ENCODE measurements at places on chromosomes 6 and 20.
A peak's percentile ranks its signal among the peaks of the same experiment; 100 is the strongest.

DNA sequence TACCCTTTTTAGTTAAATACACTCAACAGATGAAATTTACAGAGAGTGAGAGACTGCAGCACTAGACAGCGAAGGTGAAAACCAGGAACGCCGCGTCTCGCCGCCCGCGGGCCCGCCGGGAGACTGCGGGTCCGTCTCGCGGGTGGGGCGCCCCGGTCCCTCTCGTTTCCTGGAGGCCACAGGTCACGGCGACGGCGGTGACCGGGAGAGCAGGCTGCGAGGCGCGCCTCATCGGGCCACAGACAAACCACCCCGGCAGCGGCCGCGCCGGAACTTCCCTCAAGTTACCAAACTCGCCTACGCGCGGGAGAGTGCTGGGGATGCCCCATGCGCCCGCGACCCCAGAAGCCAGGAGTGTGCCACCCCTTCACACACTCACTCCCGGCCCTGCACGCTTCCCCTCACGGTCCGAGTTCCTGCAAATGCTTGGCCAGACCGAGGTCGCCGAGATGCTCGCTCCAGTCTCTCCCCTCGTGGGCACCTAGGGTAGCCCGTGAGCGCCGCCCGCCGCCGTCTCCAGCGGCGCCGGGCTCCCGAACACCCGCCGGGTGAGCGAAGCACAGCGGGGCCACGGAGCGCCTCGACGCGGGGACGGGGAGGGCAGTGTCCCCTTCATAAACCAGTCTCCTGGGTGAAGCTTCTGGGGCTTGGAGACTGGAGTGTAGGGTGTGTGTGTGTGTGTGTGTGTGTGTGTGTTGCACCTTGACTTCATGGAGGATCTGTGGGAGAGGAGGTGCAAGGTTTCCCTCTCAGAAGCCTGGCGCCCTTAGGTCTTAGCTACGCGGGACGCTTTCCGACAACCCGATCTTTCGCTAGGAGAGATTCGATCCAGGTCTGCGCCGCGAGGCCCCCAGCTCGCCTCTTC is 1.4 kb downstream of the BACH2 start:
- peak; percentile 60 for DNase-seq

DNA sequence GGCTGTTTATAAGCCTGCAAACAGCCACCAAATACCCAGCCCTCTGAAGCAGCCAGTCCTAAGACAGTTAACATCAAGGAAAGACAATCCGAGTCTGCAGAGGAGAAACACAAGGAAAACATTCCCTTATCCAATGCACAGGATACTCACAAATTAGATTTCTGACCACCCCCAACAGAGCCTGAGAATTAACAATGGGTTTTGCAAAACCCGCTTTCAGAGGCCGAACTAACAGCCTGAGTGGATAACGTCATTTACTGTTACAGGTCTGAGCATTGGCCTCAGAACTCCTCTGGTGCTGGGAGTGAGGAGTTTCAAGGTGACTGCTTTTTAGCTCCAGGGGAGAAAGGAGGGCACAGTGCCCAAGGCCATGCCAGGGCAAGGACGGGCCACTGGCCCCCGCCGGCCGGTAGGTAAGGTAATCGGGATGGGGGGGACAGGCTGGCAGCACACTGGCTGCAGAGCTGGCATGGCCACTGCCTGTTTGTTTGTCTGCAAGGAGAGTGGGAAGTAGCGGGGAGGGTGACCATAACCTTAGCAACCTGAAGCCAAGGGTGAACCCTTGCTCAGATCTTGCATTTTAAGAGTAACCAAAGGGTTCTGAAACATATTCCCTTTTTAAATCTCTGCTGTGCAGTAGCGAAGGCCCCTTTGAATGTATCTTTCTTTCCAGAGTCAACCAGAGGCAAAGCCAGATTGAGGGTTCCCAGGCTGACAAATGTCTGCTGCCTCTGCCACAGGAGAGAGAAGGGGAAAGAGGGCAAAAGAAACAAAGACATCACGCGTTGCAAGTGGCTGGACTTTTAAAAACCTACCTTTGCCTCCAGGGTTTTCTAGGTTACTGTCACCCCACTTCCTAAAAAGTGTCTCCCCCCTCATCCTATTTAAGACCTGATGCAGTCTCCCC is 3.9 kb downstream of the ZMYND8 start:
- no peak for DNase-seq

GRCh38 chr6:78910591-78911171 is 43.3 kb downstream of the IRAK1BP1 start:
- peak; percentile 7 for DNase-seq

DNA sequence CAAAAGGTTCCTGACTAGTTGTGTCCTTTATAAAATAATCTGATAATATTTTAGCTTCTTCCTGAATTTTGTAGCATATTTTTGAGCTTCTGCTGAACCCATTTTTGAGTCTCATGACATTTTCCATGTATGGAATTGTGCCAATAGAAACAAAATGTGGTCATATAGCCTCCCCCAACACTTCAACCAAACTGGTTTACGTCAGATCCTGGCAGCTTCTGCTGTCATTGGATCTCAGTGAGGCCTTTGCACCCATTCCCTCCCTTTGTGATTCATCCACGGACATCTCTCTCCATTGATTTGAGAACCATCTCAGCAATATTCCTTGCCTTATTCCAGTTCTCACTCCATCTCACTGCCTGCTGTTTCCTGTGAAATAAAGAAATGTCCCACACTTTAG is 166.0 kb upstream of the PROKR2 start:
- DNase-seq, result no peak

GRCh38 chr6:136579800-136580199 is 29.6 kb upstream of the MAP7 start:
- DNase-seq, result no peak

DNA sequence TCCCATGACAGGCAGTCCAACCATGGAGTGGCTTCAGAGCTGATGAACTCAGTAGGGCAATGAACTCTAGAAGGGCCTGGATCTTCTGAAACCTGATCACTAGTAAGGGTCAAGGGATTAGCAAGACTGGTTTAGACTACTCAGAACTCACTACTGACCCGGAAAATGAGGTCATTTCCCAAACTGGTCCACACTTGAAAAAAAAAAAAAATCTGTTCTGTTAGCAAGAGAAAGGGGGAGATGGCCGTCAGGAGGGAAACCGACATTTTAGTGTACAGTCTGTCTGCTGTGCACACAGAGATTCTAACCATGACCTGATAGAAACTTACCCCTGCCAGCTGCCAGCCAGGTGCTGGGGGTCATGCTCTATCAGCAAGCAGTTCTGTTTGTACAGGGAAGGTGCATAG is 262.4 kb upstream of the AGPAT4 start:
- DNase-seq, result no peak

DNA sequence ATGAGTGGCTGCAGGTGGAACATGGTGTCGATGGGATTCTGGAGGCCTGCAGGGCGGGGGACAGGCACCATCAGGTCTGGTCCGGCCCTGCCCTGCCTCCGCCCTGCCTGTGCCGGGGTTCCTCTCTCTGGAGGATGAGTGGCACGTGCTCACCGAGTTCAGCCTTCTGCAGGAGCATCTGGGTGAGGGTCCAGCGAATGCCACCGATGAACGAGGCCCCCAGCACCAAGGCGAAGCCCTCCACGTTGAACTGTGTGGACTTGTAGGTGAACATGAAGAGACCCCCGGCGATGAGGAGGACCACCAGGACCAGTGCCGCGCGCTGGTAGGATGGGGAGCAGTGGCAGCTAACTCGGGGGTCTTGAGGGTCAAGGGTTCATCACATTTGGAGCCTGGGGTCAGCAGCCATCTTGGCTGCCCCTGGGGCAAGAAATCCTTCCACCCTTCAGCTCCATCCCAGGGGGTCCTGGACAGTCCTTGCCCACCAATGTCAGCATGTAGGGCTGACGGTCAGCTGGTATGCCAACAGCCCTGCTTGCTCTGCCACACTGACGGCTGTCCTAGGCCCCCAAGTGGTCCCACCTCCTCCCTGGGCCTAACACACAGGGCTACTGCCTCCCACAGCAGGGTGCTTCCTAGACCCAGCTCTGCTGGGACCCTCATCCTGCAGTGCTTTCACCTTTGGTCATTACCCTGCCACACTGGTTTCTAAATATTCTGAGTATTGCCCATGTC is 46.8 kb upstream of the CDH22 start:
- no peak for DNase-seq

- DNase-seq, result no peak
Observed at GRCh38 chr20:24406750-24407149, 62.7 kb upstream of the SYNDIG1 start.

- DNase-seq, result no peak
Observed at GRCh38 chr6:118589649-118590365, 41.7 kb downstream of the PLN start.

GRCh38 chr6:142728364-142728763 is 216.6 kb downstream of the HIVEP2 start:
- DNase-seq, result no peak

GRCh38 chr20:57449398-57450354 is 58.5 kb downstream of the RBM38 start:
- no peak for DNase-seq

GRCh38 chr6:44701637-44702101 is 314.2 kb downstream of the CDC5L start:
- no peak for DNase-seq

- no peak for DNase-seq
Observed at GRCh38 chr6:162581988-162582780, 145.4 kb downstream of the PRKN start.

Data from stimulated activated CD4-positive, alpha-beta T cell treated with anti-CD3 and anti-CD28 coated beads, Interleukin-12 subunit alpha, Interleukin-12 subunit beta, amount 100 ng/mL, for 48 hours (primary cell).